ENCODE measurements at places on chromosomes 12 and 14.

- no peak for DNase-seq
Observed at GRCh38 chr12:108826807-108827721, 30.3 kb downstream of the SSH1 start.

DNA sequence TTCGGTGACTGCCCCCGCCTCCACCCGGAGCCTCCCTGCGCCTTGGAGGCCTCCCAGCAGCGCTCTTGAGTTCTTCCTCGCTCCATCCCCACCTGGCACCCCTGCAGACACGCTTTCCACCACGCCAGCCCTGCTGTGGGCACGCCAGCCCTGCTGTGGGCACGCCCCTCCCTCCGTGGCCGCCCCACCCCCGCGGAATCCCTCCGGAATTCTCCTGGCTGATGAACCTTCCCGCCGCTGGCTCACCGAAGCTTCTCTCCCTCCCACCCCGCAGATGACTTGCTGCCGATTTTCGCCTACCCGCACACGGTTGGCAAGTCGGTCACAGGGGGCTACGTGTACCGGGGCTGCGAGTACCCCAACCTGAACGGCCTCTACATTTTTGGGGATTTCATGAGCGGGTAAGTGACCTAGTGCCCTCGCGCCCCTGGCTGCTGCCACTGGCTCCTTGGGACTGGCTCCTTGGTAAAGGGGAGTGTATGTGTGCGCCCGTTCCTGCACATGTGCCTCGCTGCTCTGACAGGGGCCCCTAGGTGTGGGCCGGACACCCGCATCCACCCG, 15.2 kb downstream of the HHIPL1 start:
- no peak for DNase-seq

DNA sequence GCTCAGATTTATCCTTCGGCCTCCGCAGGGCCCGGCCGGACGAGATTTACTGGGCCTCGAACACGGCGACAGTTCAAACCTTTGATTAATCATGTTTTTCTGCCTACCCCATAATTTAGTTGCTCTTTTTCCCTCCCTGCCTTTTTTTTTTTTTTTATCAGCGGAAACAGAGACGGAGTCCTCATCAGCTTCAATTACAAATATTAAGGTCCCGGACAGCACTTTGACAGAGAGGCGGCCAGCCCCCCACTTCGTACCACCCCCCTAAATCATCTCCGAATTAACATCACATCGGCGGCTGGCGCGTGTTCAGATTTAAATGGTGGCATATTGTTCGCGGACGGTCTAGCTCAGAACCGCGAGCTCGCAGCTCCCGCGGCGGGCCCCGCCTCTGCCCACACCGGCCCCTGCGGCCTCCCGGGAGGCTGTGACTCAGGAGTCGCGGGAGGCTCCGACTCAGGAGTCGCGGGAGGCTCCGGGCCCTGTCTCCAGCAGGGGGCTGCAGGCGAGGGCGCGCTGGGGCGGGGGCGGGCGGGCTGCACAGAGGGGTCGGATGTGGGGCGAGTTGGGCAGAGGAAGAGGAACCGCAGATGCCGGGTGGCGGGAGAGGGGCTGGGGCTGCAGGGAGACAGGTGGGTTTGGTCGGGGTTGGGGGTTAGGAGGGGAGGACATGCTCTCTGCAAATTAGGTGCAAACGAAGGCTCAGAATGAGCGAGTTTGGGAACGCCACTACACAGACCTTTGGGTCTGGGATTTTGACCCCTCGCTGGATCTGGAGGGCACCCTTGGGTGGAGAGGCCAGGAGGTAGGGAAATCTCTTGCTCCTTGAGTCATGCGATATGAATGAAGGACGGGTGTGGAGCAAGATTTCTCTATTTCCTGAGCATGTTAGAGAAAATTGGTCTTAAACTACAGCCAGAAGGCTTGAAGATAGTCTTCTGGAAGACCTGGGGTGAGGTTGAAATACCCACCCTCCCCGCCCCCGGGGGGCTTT, 19.6 kb upstream of the ATP5MC2 start:
- DNase-seq = peak; percentile 33

DNA sequence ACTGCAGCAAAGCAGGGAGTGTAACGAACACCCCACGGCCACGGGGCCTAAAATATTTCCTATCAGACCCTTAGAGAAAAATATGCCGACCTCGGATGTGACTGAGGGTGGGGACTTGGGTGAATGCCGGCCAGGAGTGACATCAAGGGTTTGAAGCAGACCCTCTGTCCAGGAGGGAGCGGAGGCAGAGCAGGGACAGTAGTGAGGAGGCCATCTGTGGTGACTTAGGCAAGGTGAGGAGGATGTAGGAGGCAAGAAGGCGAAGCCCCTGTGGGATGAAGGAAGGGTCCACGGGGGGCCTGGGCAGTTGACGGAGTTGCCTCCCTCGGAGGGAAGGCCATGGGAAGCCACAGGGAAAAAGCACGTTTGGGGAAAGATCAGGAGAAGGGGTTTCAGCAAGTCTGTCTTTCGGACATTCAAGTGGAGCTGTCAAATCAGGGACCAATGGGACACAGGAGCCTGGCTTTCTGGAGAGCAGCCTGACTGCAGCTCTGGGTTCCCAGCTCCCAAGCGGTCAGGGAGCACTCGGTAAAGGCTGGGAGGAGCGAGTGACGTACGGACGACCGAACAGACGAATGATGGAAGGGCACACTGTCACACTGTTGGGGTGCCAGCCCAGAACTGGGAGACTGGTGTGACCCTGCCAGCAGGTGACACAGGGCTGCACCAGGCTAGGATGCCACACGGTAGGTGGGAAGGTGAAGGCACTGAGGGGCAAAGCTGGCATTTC, 74.3 kb downstream of the MOK start:
- no peak for DNase-seq

DNA sequence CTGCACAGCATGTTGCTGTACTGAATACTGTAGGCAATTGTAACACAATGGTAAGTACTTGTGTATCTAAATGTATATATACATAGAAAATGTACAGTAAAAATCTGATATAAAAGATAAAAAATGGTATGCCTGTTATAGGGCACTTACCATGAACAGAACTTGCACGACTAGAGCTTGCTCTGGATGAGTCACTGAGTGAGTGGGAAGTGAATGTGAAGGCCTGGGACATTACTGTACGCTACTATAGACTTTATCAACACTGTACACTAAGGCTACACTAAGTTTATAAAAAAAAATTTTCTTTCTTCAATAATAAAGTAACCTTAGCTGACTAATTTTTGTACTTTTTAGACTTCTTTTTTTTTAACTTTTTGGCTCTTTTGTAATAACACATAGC, 24.2 kb upstream of the NEDD1 start:
- no peak for DNase-seq

- DNase-seq = no peak
Observed at GRCh38 chr14:24613747-24614146, 4.3 kb upstream of the GZMH start.

- DNase-seq = no peak
Observed at GRCh38 chr14:97688631-97689336, 891.6 kb downstream of the VRK1 start.

DNA sequence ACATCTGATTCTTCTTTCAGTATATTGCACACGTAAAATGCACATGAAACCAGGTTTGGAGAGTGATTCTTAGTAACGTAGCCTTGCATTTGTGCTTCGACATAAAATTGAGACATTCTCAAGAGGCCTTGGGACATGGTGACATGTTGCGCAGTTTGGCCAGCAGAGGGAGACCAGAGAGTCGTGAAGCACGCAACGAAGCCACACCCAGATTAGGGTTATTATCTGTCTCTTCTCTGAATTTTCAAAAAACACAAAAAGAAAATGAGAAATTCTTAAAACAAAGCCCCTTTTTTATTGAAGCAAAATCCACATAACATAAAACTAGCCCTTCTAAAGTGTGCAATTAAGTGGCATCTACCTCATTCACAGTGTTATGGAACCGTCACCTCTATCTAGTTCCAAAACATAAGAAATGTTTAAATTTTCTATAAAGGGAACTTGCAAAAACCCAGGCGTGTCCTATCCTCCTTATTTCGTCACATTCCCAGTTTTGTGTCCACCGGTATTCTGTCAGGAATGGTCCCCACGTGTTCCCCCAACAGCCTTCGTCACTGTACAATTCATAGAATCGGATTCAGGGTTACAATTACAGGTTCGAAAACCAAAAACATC, 108.8 kb upstream of the ATF7IP start:
- peak; percentile 64 for DNase-seq

GRCh38 chr14:101022916-101023435, 119.5 kb upstream of the RTL1 start:
- no peak for DNase-seq

- DNase-seq = no peak
Observed at GRCh38 chr12:89138048-89138852, 214.1 kb downstream of the DUSP6 start.

GRCh38 chr14:89427426-89428172, 10.6 kb upstream of the FOXN3 start:
- DNase-seq = no peak

GRCh38 chr12:12839873-12840579, 26.9 kb downstream of the DDX47 start:
- no peak for DNase-seq

DNA sequence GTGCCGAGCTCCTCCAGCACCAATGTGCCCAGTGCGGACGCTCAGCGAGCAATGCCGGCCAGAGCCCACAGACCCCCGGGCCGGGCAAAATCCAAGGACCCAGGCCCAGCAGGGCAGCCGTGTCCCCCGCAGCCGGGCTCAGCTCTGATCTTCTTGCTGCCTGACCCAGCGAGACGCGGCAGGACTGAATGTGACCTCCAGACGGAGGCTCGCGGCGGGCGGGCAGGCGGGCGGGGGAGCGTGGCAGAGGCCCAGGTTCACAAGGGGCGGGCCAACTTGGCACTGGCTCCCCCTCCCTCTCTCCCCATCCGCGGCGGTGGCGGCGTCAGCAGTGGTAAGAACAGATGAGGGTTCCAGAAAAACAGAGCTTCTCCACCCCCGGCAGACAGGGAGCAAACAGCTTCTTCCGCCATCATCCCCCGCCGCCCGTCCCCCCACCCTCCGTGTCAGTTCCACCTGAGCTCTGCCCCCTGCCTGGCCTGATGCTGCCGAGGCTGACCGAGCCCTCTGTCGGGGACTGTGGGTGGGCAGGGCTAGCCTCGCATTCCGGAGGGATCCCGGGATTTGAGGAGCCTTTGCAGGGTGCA, 94.3 kb downstream of the RFLNA start:
- DNase-seq = peak; percentile 58

GRCh38 chr14:74179856-74180255, 59.4 kb upstream of the VSX2 start:
- no peak for DNase-seq

DNA sequence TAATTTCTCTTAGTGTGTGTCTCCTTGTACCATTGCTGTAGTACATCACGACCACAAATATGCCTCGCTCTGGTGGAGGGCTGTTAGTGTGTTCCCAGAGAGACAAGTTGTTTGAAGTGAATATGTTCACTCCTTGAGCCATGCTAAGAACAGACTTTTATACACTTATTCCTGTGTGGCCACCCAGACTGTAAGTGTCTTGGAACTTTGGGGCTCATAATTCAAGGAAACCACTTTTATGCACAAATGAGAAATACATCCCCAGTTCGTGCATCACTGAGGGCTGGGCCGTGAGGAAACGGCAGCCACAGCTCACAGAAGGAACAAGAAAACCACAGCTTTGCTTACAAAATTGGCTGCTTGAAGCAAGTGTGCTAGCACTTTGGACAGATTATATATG, 362.2 kb upstream of the DDHD1 start:
- no peak for DNase-seq

GRCh38 chr12:96040305-96041133, 5.1 kb upstream of the LTA4H start:
- no peak for DNase-seq

DNA sequence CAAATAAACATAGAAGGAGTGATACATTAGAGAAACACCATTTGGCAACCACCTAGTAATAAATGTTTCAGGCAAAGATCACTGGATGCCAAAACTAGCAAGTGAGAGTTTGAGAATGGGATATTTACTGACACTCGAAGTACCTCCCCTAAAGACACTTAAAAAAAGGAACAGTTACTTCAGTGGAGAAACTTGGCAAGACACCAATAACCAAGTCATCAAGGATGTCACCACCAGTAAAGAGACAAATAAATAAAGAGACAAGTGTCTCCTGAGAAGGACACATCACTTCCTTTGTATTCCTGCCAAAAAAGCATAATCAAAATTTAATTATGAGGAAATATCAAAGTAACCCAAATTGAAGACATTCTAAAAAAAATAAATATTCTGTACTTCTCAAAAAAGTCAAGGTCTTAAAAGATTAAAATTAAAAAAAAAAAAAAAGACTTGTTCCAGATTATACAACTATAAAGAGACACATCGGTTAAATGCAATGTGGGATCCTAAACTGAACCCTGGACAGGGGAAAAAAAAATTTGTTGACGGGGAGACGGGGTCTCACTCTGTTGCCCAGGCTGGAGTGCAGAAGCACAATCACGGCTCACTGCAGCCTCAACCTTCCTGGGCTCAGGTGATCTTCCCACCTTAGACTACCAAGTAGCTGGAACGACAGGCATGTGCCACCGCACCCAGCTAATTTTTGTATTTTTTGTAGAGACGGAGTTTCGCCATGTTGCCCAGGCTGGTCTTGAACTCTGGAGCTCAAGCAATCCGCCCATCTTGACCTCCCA, 26.4 kb downstream of the TM7SF3 start:
- DNase-seq = no peak

- no peak for DNase-seq
Observed at GRCh38 chr14:36477266-36477665, 42.8 kb downstream of the NKX2-1 start.

- DNase-seq = no peak
Observed at GRCh38 chr12:25352083-25352918, 101.6 kb upstream of the KRAS start.

DNA sequence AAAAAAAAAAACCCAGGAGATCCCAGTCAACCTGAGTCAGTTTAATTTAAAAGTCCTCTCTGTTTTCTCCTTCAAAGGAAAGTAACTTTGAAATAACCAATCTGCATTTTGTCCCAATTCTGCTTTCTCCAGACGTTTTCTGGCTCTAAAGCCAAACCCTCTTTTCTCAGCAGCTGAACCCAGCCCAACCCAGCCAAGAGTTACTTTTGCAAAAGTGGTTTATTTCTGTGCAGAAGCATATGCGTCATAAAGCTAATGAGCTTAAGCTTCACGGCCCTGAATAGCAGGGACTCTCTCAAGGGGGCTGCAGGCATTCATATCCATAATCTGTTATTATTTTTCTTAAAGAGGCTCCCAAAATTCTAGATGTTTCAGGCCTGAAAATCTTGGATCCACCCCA, 176.6 kb downstream of the GALC start:
- no peak for DNase-seq

DNA sequence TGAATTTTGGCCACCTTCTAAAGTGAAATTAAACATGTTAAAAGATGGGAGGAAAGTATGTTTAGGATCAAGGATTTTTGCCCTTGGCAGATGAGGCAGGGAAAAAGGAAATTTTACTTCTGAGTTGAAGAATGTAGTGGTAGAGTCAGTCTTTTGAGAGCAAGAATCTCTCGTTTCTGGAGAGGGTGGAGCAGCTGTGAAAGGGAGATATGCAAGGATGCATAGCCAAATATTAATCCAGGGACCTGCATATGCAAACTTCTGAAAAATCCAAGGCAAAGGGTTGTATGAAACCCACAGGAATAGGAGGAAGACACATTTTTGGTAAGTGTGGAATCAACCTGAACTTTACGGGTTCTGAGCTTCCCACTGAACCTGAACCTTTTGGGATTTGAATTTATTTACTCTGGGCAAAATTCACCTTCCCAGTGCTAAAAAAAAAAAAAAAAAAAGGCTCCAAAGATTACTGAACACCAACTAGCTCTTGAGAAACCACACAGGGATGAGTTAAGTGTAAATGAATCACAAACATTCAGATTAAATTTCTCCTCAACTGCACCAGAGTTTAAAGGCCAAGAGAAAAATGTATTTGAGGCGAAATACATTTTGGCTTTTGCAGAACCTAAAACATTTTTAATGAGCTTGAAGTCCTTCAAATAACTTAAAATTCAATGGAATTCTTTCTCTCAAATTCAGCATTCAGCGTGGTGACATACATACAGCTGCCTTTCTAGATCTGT, 187.1 kb upstream of the CDKN3 start:
- no peak for DNase-seq

Data from stimulated activated CD8-positive, alpha-beta memory T cell treated with anti-CD3 and anti-CD28 coated beads, Interleukin-2, amount 100 ng/mL, for 48 hours (primary cell).